ENCODE measurements at places on chromosomes 7 and 10.

DNA sequence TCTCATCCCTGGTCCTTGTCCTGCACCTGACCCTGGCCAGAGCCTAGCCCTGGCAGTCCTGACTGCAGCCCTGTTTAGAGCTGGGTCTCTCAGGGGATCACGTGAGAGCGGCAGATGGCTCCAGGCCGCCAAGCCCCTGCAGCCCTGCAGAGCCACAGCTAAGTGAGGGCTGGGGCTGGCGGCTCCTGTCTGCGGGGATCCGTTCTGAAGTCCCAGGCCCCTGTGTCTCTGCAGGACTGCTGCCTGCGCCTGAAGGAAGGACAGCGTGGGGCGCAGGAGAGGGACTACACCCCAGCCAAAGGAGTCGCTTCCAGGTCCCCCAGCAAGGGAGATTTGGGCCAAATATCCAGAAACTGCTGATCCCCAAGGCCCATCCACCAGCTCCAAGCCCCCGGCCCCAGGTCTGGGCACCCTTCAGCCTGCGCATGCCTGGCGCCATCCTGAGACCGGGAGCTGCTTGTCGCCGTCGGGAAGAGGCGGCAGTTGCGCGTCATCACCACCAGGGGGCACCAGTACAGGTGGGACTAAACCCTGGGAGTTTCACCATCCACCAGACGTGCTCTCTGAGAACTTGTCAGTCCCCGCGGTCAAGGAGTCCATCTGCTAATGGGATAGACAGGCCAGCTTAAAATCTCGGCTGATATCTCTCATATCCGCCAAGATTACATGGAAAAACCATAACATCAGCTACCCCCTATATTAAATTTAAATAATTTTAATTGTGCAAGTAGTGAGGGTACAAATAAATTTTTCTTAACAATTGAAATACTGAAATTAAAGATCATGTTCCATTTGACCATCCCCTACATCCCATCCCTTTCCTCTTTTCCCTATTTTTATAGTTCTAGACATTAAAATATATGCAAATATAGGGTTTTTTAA is 25.1 kb upstream of the GHRHR start:
- DNase-seq = peak; percentile 63

- no peak for DNase-seq
Measured at GRCh38 chr10:84632866-84633265, 304.5 kb downstream of the CCSER2 start.

- no peak for DNase-seq
Measured at GRCh38 chr7:148698007-148698396, 701 bp upstream of the CUL1 start.

GRCh38 chr7:44757311-44757710 is 8.7 kb downstream of the ZMIZ2 start:
- no peak for DNase-seq

DNA sequence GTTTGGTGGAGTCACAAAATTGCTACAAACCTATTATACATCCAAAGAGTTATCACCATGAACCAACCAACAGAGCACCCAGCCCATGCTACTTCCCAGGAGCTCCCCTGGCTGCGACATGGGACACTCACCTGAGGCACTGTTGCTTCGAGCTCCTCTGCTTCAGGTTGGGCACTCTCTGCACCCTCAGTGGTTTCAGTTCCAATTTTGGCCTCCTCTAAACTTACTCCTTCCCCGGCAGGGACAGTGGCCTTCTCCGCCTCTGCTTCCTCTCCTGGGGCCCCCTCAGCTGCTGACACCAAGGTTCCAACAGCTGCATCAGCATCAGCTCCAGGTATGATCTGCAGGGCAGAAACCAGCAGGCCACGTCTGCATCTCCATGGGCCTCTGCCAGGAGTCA is 120.4 kb upstream of the TARP start:
- DNase-seq = no peak

GRCh38 chr10:3435671-3436070 is 263.1 kb upstream of the PITRM1 start:
- DNase-seq = no peak

DNA sequence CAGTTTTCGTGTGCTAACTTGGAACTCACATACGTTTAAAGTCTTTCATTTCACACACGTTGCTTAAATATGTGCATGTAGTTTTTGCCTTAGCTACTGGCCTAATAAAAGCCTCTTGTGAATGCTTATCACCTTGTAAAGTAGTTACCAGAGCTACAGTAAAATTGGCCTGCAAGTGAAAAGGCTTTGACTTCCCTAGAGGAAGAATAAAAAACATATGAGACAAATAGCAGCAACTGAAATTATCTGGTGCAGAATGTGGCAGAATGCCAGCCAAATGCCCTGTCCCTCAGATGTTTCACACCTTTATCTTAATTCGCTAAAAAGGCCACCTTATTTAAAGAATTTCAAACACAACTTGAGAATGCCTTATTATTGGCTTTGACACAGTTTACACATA is 28.1 kb upstream of the RPA3 start:
- DNase-seq = no peak

DNA sequence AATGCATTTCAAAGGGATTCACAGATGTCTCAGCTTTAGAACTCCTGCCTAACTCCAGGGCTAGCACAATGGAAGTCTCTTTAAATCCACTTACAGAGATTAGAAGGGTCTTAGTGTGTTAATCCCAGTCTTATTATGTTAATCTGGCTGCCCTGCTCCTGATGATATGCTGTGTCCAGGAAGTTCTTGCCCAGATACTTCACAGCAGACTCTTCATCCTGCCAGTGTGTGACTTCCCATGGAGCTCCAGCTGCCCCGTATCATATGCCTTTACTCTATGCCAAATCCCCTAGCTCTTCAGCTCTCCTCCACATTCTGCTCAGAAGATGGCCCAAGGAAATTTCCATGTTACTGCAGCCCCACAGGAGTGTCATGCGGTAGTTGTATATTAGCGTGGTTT is 533.8 kb downstream of the GALNT17 start:
- DNase-seq = no peak

GRCh38 chr7:145520284-145520683 is 596.3 kb upstream of the CNTNAP2 start:
- DNase-seq = no peak

- no peak for DNase-seq
Measured at GRCh38 chr10:101839002-101839401, 4.6 kb downstream of the KCNIP2 start.

GRCh38 chr10:120732067-120732466 is 119.1 kb upstream of the WDR11 start:
- DNase-seq = no peak

GRCh38 chr10:121732656-121733445 is 134.6 kb upstream of the FGFR2 start:
- no peak for DNase-seq

GRCh38 chr7:15561835-15562234 is at the start of gene AGMO:
TSS of gene AGMO (minus strand) at chr7:15562015.
- no peak for DNase-seq

DNA sequence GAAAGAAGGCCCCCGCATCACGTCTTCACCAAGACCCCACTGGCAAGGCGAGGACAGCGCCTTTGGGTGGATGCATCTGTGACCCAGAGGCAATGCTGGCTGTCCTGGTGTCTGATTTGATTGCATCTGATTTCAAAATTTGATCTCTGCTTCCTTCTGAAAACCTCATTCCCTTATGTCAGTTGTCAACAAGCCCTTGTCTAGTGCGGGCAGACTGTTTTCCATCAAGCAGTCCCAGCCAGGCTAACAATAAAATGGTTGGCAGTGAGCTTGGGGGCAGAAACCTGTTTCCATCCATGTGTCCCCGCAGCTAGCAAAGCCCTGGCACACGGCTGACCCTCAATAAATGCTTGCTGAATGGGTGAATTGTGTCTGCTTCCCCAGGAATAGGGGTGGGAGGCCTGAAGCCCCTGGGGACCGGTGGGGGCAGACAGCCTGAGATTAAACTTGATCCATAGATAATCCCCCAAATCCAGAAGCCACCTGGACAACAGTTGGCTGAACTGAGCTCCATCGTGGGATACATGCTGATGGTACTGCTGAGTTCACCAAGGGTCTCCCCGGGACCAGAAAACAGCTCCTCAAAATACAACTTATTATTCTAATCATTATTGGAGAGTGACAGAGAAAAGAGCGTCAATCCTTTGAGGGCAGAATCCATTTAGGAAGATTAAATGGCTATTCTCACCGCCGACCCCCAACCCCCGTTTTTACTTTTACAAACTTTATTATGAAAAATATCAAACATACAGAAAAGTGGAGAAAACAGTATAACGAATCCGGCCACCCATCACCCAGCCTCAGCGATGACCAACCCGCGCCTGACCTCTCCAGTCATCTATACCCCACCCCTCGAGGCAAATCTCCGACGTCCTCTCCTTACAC is 912 bp upstream of the DUSP5 start:
- no peak for DNase-seq

DNA sequence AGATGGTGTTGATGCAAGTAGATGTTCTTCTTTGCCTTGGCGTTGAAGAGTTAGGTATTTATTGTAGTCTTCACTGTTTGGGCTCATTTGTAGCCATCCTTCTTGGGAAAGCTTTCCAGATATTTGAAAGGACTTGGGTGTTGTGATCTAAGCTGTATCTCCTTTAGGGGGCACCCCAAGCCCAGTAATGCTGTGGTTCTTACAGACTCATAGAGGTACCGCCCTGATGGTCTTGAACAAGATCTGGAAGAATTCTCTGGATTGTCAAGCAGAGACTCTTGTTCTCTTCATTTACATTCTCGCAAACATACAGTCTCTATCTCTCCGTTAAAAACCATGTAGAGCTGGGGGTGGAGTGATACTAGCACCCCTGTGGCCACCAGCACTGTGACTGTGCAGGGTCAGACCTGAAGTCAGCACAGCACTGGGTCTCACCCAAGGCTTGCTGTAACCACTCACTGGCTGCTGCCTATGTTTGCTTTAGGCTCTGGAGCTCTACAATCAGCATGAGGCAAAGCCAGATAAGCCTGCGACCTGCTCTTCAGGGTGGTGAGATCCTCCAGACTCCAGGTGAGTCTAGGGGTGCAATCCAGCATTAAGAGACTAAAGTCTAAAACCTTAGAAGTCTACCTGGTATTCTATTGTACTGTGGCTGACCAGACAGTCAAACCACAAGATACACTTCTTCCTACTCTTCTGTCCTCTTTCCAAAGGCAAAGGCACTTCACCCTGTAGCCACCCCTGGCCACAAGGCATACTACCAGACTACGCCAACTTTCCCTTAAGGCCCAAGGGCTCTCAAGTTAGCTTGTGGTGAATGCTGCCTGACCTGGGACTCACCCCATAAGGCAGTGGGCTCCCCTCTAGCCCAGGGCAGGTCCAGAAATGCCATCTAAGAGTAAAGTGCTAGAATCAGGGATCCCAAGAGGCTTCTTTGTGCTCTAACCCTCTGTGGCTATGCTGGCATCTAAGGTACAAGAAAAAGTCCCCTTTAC is 209.7 kb upstream of the TMEM196 start:
- DNase-seq = no peak

DNA sequence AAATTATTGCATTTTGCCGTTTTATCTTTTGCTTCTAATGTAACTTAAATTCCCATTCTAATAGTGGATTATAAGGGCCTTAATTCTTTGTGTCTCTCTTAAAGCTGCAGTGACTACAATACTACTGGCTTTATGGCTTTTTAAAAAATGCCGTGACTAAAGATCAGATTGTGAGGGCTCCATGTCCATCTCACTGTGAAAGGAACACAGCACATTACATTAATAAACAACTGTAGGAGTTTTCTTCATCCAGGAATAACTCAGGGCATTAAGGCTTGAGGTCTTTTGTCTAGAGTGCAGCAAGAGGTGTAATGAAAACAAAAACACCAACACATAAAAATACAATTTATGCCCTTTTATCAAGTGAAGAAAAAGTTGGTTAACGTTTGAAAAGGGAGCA is 205.3 kb downstream of the SKAP2 start:
- DNase-seq = no peak

DNA sequence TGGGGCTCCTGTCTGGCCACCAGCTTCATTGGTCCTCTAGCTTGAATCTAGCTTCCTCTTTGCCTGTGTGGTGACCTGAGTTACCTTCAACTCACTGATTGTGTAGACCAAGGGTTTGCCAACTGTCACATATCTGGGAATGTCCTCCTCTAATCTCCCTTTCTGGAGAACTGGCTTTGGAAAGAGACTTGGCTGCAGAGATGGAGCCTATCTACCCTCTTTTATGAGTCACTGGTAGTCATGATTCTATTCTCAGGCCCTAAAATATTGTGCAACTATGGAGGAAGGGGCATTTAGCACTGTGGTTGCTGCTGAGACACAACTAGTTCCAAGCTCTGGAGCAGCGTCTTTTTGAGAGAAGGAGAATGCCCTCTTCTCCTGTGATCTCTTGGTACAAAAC is 691.3 kb downstream of the KCNMA1 start:
- no peak for DNase-seq

- DNase-seq = no peak
Measured at GRCh38 chr10:120041807-120042559, 149.5 kb downstream of the SEC23IP start.

- DNase-seq = no peak
Measured at GRCh38 chr10:45179691-45180090, 135.7 kb downstream of the OR13A1 start.

- DNase-seq = no peak
Measured at GRCh38 chr10:126242397-126243260, 145.6 kb downstream of the ADAM12 start.

DNA sequence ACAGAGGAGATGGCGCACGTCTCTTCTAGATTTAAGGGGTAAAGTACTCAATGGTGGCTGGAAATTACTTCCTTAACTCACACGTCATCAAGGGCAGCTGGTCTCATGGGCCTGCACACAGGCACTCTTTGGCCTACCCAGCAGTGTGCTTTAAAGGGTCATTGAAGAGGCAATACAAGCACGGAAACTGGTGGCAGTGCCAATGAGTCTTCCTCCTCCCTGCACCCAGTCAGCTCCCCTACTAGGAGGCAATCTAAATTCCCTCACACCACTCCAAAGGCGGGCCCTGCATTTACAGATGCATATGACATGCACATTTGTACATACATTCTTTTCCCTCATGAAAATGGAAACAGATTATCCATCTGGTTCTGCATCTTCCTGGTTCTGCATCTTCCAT is 47.4 kb downstream of the PPIF start:
- no peak for DNase-seq

DNA sequence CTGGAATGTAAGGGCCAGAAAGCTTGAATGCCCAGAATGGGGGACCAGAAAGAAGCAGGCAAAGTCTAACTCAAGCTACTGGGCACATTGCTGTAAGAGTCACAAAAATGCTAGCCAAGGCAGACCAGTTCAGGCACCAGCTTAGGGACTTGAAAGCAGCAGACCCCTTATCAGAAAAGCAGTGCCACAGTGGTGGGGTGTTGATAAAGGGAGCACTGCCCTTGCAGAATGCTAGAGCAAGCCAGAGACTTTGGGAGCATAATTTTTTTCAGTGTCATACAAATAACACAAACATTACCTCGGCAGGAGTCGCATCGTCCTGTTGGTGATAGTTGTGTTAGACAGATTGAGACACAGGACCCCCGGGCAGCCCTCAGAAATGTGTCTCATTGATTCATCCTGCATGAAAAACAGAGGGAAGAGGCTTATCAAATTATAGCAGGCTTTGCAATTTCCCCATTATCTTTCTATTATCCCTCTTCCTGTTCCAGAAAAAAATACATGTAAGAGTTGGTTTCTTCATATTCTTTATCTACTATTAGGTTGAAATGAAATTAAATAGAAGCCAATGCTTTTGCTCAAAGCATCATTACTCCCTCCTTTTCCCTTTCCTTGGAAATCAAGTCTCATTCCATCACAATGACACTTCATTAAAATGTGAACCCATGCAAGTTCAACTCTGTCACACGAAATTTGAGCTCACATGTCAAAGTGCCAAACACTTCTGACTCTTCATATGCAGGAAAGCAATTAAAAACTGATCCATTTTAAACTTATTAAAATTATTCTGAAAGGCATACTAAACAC is 13.4 kb downstream of the LRRC17 start:
- no peak for DNase-seq

- DNase-seq = no peak
Measured at GRCh38 chr10:87976101-87976743, 112.8 kb downstream of the PTEN start.

GRCh38 chr10:19782430-19783089 is 33.7 kb upstream of the PLXDC2 start:
- no peak for DNase-seq

Measured in stimulated activated CD4-positive, alpha-beta T cell treated with anti-CD3 and anti-CD28 coated beads, Interleukin-12 subunit alpha, Interleukin-12 subunit beta, amount 100 ng/mL, for 4 hours (primary cell).